Stimulated activated CD8-positive, alpha-beta memory T cell treated with anti-CD3 and anti-CD28 coated beads, Interleukin-15, amount 100 ng/mL, for 48 hours (primary cell): ENCODE measurements at places on chromosomes 4 and X.

GRCh38 chr4:37588150-37588549 is 98.0 kb downstream of the RELL1 start:
- DNase-seq = no peak

GRCh38 chr4:57077550-57078343 is 32.4 kb downstream of the IGFBP7 start:
- no peak for DNase-seq

DNA sequence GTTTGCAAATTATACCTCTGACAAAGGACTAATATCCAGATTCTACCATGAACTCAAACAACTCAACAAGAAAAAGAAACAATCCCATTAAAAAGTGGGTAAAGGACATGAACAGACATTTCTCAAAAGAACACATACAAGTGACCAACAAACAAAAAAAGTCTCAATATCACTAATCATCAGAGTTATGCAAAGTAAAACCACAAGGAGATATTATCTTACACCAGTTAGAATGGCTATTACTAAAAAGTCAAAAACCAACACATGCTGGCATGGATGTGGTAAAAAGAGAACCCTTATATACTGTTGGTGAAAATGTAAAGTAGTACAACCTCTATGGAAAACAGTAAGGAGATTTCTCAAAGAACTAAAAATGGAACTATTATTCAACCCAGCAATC is 234.4 kb downstream of the NKX6-1 start:
- no peak for DNase-seq

DNA sequence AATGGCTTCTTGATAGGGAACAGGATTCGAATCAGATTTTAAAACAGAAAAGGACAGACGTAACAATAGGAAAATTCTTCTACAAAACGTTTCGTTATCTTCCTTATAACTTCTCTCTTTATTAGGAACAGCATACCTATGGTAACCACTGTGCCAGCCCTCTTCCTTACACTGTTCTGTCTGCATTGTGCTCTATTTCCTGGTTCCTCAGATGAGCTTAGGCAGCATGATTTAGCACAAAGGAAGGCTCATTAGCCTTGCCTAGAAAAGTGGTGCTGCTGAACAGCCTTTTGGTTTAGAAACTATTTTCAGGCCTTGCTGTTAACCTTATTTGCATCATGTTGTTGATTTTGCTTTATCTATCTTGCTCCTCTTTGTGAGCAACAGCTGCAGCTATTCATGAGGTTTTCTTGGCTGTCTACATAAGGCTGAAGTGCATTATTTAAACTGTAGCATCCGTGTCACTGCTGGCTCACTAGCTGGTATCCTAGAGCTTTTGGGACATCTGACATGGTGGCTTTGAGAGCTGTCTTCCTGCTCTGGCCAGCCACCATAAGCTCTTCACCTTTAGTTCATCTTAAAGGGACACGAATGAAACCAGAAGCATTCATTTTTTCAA is 69.9 kb upstream of the NRK start:
- DNase-seq = no peak

GRCh38 chr4:76250962-76251361 is 559 bp upstream of the FAM47E start:
- DNase-seq = no peak

- DNase-seq = no peak
These were observed 33.2 kb downstream of the COQ2 start for GRCh38 chr4:83251447-83251830.

DNA sequence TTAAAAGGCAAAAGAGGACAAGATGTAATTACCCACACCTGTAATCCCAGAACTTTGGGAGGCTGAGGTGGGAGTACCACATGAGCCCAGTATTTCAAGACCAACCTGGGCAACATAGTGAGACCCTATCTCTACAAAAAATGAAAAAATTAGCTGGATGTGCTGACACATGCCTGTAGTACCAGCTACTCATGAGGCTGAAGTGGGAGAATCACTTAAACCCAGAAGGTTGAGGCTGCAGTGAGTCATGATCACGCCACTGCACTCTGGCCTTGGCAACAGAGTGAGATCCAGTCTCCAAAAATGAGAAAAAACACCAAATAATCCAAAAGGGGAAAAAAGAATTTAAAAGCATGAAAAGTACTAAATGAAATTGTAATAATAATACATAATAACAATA is 30.8 kb downstream of the NR0B1 start:
- no peak for DNase-seq

DNA sequence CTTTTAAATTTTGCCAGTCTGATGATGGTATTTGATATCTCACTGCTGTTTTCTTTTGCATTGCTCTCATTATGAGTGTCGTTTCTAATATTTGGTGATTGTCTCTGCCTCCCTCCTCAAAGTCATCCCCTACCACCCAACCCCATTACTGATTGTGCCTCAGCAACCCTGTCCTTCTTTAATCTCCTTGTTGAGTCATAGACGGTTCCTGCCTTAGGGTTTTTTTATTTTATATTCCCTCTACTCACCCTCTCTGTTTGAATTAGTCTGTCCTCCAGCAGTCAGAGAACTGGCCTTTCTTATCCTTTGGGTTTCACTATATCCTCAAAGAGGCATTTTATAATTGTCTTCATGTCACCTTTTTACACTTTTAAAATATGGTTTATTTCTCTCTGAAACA is 409.3 kb upstream of the CPEB2 start:
- DNase-seq = no peak

GRCh38 chrX:2183193-2183725 is 317.5 kb downstream of the DHRSX start:
- DNase-seq = no peak

- DNase-seq = no peak
These were observed 26.7 kb upstream of the TEC start for GRCh38 chr4:48296365-48296764.

GRCh38 chrX:150570512-150570911 is 2.1 kb downstream of the MTM1 start:
- no peak for DNase-seq

DNA sequence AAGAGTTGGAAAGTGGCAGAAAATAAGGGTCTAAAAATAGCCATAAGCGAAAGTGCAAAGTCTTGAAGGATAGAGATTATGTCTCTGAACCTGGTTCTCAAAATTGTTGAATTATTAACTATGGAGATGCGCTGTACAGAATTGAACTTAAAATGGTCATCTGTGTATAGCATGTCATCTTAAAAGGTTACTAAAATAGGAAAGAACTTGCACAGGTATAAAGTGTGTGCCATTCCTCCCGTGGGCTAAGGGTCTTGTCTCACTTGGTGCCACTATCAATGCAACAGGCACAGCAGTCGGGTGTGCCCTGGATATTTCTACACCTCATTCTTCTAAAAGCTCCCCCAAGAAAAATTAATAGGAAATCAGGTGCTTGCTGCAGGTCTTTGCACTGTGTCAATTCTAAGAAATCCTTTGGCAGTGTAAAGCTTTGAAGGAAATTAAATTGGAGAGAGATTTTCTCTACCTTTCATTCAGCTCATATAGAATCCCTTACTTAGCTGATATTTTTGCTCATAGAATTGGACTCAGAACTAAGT is 2.4 kb downstream of the SORBS2 start:
- DNase-seq = no peak

- DNase-seq = no peak
These were observed 378.5 kb downstream of the KLHL4 start for GRCh38 chrX:87896057-87896456.

- no peak for DNase-seq
These were observed 266.3 kb downstream of the PDGFC start for GRCh38 chr4:156705311-156705710.

DNA sequence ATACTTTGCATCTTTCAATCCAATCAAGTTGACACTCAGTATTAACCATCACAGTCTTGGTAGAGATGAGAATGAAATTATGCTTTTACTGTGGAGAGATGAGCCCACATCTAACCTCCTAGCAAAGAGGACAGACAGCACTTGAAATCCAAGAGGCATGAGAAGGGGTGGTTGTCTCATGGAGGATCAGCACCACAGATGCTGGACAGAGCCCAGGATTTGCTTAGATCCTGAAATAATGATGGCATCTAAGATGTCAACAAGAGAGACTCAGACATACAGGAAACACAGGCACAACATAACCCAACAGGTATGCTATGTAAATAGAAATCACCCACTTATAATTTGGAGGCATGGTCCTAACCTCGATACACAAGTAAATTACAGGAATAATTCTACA is 74.3 kb upstream of the VCX2 start:
- DNase-seq = no peak

DNA sequence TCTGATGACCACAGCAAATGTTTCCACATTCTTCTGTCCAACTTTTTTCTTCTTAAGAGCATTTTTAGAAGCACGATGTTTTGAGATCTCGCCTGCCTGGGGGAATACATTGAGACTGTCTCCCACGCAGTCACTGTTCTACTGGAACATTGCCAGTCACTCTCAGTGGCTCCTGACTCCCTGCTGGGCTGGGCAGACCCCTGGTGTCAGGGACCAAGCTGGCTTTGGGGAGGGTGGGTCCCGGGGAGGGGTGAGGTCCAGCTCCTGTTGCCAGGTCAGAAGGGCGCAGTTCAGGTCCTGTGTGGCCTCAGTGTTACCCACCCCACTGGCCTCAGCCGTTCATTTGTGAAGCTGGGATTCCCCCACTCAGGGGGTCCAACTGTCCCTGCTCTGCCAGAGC is 18.9 kb upstream of the ABLIM2 start:
- DNase-seq = no peak

GRCh38 chr4:107379054-107379869 is 340.8 kb downstream of the PAPSS1 start:
- DNase-seq = no peak

DNA sequence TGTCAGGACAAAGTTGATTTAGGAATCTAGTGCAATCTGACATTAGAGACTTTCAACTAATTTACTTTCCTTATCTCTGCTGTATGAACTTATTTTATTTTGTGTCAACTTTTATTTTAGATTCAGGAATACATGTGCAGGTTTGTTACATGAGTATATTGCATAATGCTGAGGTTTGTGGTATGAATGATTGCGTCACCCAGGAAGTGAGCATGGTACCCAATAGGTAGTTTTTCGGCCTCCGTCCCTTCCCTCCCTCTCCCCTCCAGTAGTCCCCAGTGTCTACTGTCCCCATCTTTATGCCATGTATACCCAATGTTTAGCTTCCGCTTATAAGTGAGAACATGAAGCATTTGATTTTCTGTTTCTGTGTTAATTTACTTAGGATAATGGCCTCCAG is 68.7 kb upstream of the TEX13D start:
- DNase-seq = no peak

- DNase-seq = no peak
These were observed 14.9 kb downstream of the SNX12 start for GRCh38 chrX:71053217-71053621.

DNA sequence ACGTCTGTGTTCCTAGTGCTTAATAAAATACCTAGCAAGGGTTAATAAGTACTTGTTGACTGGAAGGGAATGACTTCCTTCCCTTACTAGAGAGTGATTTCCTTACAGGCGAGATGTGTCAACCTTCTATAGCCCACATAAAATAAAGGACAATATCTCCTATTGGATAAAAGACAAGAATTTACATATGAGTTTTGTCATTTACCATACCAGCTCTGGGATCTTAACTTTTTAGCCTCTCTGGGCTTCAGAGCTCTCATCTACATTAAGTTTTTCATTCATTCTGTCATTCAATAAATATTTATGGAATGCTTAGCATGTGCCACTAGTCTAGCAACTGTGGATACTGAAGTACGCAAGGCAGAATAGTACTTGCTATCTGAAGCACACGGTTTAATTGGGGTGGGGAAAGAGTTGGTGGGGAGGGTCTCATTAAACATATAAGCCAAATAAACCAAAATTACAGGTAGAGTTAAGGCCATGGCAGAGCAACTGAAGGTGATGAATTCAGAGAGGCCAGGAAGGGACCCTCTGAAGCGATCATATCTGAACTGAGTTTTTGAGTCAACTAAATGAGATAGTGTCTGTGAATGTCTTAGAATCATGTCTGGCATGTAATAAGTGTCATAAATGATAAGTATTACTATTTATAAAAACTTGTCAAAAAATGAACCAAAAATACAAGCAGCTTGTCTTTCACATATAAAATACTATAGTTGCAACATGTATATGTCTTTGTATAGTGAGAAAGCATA is 91.6 kb upstream of the BMP2K start:
- no peak for DNase-seq

GRCh38 chr4:188691811-188692210 is 552.6 kb downstream of the TRIML1 start:
- no peak for DNase-seq

- DNase-seq = no peak
These were observed 94.5 kb downstream of the AFF1 start for GRCh38 chr4:87029356-87029755.

GRCh38 chrX:118212817-118213183 is 96.2 kb upstream of the KLHL13 start:
- no peak for DNase-seq

DNA sequence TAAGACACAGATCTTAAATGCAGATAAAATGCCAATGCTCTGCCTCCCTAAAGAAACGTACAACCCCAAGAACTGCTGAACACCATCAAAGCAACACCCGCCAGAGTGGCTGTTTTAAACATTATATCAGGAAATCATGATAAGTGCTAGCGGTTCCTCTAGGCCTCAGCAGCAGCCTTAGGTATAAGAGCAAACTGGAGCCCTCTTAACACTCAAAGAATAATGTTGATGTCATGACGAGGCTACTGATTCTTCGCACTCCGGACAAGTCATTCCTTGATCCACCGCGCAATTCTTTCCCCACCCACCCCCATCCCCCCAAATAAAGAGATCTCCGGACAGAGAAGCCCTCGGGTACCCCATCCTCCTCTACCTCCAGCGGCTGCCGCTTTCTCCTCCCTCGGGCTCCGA is 507 bp downstream of the LIN54 start:
- DNase-seq = no peak

DNA sequence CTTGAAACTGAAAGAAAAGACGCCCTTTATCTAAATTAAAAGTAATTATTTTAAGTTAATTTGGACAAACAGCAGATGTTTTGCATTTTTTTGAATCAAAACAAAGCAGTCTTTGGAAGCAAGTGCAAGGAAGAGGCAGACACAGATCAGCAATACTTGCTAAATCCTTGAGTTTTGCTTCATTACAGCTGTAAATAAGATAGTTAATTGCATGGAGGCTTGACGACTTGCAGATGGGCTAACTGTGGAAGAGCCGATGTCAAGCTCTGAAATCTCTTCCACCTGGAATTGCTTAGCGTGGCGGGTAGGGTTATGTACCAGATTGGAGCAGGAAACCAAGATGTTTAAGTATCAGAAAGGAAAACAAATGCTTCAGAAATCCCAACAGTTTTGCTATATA is 148.8 kb downstream of the POLA1 start:
- no peak for DNase-seq

- no peak for DNase-seq
These were observed 911 bp upstream of the GPR50 start for GRCh38 chrX:151175283-151176062.
